NCI-H1417 (cell line): ENCODE measurements at places on chromosomes 11 and 22.

GRCh38 chr11:110582728-110583432, 129.4 kb downstream of the ARHGAP20 start:
- DNase-seq, result no peak

DNA sequence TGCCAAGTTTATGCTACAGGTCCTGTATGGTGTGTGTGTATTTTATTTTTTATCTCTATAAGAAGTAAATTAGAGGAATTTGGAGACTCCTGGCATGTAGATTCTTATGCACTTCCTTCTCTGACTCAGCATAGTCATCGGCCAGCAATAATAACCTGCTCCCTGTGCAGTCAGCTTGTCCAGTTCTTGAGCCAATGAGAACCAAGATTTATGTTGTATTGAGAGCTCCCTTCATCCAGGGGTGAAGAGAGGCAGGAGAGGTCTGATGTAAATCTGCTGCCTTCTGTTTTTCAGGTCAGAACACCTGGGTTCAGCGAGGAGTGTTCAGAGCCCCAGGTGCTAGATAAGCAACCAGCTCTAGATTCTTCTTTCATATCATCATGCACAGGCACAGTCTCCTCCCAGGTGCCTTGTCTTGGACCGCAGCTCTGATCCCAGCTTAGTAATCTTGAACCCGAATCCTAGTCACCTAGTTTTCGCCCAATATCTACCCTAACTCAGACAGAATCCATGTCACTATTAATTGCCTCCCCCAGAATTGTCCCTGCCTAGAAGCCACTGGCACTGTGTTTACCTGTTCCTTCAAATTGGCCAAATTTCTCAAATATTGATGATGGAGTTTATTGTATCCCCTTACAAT, 328.2 kb upstream of the NCAM1 start:
- DNase-seq, result no peak

DNA sequence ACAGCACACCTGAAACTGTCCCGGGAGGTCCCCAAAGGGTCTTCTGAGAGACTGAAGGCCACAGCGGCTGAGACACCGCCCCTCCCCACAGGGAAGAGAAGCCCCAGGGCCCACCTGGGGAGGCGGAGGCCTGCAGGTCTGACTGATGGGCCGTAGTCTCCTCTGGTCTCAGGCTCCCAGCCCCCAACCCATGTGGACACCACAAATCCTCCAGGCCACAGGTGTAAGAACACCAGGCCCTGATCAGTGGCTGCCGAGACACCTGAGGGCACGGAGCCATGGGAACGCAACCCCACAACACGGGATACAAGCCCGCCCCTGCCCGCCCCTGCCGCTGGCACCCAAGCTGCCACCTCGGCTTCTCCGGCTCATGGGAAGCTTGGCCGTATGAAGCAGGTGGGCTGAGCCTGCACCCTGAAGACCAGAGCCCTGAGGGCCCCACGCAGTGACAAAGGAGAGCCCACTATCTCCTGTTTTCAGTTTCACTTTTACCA, 46.3 kb downstream of the BRD1 start:
- DNase-seq, result no peak

DNA sequence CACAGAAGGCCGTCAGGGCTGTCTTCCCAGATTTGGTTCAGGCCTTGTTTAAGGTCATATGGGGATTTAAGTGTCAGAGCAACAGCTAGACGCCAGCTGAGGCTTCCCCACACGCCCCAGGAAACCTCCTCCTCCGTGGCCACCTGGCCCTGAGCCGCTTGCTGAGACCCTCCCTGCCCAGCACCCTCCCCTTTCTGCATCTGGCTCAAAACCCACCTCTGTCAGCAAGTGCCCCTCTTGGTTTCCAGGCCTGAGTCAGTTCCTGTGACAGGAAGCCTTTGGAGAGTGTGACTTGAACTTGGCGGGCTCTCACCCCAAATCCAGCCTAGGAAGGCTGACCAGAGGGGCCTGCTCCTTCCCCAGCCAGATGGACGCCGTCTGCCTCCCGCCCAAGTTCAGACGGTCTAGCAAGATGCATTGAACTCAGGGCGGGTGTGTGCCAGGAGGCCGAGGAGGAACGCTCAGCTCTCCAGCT, 561 bp downstream of the FXYD2 start:
- no peak for DNase-seq

GRCh38 chr22:32606181-32606580, 131.6 kb downstream of the FBXO7 start:
- DNase-seq, result no peak

GRCh38 chr11:88178191-88178590, 2.9 kb upstream of the RAB38 start:
- DNase-seq, result no peak

- DNase-seq, result no peak
Observed at GRCh38 chr11:8671651-8672062, 10.8 kb downstream of the TRIM66 start.

DNA sequence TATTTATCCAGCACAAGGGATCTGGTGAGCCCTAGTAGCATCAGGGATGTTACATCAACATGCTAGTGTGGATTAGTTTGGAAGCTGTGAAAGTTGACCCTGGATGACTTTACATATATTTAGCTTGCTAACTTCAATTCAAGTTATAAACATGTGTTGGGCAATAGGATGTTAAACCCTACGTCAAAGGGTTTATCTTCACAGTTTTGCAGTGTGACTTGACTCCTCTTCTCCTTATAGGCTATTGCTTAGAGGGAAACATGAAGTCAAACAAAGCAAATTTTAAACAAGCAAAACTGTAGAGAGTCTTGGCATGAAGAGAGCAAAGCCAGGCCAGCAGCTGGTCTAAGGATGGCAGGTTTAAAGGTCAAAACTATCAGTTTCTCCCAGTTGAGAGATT, 11.3 kb upstream of the CTSC start:
- DNase-seq, result no peak

DNA sequence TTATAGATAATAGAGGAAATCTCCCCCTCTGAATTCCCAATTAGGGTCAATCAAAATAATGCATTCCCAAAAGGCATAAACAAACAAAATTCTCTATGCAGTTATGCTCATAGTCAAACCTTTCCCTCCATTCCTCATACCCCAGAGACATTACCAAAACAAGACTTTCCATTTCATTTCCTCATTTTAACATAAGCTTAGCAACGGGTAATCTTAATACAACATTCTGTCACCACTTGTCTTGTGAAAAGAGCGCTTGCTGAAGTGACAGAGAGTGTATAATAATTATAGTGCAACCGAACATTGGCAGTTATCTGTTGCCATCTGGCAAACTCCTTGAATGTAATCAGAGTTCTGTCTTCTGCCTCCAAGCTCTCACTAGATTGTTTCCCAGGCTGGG, 1.2 kb upstream of the SLN start:
- no peak for DNase-seq

GRCh38 chr11:8122173-8122764, 41.3 kb downstream of the TUB start:
- DNase-seq, result no peak

DNA sequence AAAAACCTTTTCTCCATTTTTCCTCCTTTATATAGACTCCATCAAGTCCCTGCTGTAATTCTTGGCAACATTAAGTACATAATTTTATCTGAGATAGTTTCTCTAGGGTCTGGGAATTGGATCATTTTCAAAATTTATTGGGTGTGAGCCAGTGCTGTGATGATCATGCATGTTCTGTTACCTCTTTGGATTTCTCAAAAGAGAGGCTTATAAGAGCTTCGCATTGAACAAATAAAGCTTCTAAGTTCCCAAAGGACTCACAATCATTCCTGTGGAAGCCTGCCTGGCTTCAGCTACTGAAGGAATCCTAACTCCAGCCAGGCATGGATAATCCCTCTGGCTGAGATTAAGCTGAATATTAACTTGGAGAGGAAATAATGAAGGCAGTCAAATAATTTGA, 208.5 kb downstream of the RAB38 start:
- no peak for DNase-seq

- DNase-seq, result no peak
Observed at GRCh38 chr11:70488171-70488703, 89.9 kb downstream of the CTTN start.

DNA sequence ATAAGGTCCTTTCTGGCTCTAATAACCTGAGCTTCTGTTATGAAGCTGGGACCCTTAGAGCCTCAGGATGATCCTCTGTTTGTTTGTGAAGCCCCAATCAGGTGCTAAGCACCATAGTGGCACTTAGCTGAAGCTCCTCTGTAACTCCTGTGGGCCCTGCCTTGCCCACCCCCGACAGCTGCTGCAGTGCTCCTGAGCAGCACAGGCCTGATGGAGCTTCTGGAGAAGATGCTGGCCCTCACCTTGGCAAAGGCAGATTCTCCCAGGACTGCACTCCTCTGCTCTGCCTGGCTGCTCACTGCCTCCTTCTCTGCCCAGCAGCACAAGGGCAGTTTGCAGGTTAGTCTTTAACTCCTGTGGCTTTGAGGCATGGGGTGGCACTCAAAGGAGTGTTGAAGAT, 19.0 kb upstream of the CCDC134 start:
- no peak for DNase-seq

DNA sequence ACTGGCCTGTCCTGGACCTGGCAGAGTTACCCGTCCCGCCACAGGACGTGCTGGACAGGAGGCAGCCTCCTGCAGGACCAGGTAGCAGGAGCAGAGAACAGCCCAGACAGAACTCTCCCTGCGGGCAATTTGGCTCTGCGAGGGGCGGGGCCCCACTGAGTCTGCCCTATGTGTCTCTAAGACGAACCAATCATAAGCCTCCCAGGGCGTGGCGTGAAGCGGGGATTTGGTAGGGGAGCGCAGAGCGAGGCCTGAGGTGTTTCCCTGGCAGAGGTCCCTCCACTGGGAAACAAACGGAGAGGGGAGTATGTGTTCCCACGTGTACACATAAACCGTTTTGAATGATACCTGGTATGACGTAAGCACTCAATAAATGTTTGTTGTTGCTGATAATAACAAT, 7.4 kb downstream of the CD82 start:
- DNase-seq, result no peak

DNA sequence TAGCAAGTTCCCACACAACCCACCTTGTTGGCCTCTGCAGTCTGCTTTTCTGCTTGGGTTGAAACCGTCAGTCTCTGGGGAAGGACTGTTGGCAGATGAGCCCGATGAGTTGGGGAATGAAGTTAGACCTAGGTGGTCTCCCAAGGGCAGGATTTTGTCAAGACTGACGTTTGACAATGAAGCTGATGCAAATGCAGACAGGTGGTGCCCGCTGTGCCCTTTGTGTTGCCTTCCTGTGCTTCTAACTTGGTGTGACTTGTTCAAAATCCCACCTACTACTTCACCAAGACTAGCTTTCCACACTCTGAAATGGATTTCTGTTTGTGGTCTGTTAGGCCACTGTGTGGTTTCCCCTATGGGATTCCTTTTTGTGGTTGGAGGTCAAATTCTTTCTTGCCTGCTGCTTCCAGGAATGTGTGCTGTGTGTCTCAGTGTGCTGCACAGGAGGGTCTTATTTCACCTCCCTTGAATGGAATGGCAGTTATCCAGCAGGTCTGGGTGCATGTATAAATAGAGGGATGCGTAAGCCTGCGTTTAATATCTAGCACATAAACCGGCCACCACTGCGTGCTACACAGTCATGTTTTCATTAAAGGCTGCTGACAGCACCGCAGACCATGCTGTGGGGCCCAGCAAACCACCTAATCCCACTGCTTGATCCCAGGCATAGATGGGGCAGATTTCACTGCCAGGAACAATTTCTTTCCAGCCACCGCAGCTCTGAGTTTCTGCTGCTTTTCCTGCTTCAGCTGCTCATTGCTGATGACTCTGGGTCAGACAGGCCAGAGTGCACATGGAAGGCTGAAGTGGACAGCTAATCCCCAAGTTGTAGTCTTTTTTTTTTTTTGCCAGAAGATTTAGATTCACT, 44.8 kb downstream of the ADAMTS8 start:
- DNase-seq, result no peak

GRCh38 chr11:57480409-57481137, 20.2 kb downstream of the RTN4RL2 start:
- DNase-seq, result peak; percentile 23

DNA sequence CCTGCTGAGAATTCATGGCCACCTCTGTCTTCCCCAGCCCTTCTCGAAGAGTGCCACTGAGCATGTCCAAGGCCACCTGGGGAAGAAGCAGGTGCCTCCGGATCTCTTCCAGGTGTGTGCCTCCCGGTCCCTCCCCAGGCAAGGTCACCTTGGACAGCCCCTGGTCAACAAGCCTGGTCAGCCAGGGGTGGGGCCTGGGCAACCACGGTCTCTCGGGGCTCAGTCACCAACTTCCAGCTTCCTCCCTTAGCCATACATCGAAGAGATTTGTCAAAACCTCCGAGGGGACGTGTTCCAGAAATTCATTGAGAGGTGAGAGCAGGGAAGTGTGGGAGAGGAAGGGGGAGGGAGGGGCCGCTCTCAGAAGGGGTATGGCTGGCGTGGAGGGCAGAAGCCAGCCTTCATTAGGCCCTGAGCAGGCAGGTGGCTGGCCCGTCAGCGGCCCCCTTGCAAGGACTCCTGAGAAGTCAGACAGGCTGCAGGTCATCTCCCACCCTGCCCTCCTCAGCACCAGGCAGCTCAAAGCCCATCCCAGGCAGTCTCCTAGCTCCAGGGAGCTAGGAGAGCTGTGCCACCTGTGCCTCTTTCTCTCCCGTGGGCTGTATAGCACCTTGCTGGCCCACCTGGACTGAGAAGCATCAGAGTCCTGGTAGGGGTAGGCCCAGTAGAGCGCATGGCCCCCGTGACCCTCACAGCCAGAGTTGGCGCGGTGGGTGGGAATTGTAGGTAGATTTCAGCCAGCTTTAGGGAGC, 9.3 kb upstream of the ANKRD13D start:
- no peak for DNase-seq

GRCh38 chr11:75351791-75352587, 528 bp upstream of the ARRB1 start:
- peak; percentile 47 for DNase-seq

DNA sequence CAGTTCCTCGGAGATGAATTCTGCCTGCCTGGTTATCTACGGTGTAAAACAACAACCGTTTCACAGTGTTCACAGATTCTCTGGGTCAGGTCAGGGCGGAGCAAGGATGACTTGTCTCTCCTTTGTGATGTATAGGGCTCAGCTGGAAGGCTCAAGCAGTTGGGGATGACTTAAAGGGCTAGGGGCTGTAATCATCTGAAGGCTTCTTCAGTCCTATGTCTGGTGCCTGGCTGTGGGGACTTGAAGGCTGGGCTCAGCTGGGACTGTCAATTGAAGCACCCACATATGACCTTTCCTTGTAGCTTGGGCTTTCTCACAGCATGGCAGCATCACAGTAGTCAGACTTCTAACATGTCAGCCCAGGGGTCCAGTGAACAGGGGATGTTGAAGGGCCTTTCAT, 29.3 kb downstream of the EIF3F start:
- DNase-seq, result no peak

DNA sequence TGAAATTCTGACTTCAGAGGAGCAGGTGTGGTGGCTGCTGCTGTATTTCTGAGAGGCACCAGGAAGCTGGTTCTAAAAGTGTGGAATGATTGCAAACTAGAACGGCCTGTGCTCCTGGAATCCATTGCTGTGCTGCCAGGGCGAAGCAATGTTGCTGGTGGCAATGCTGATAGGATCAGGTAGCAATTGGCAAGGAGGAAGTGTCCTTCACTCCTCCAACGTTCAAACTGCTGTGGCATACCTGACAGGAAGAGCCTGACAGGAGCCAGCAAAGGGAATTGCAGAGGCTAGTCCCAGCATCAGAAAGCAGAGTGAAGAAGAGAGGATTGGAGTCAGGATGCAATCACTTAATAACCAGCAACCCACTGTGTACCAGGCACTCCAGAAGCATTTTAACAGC, 118.2 kb downstream of the FAR1 start:
- DNase-seq, result peak; percentile 79
